ENCODE measurements at places on chromosomes 7 and 10. TPM values are rescaled to one million over a fixed set of nuclear protein-coding genes. Genes with fewer than 3 reads are reported as not detected.

The AZGP1 gene
- total RNA-seq = not detected

The PAX4 gene
- total RNA-seq = not detected

The GRID1 gene
- not detected for total RNA-seq

The ITGA8 gene
- 0.57 TPM for total RNA-seq

The PLXDC2 gene
- total RNA-seq = 1.5 TPM

The SCRN1 gene
- total RNA-seq = 65.4 TPM

The EPDR1 gene
- 1.3 TPM for total RNA-seq

The SLC26A3 gene
- not detected for total RNA-seq

The IMPDH1 gene
- 79.7 TPM for total RNA-seq

The SAP25 gene
- not detected for total RNA-seq

The RNF148 gene
- total RNA-seq = 1.6 TPM

The DLD gene
- 43.4 TPM for total RNA-seq

The HEPACAM2 gene
- total RNA-seq = not detected

The HYAL4 gene
- total RNA-seq = 0.86 TPM

The PRTFDC1 gene
- 10.9 TPM for total RNA-seq

The FAM24B gene
- total RNA-seq = 5.6 TPM

The LDB3 gene
- not detected for total RNA-seq

The CALCR gene
- not detected for total RNA-seq

The CTAGE8 gene
- not detected for total RNA-seq

The SLC26A5 gene
- 0.33 TPM for total RNA-seq

The SSC4D gene
- total RNA-seq = 0.38 TPM

The TMEM176B gene
- not detected for total RNA-seq

The GNGT1 gene
- not detected for total RNA-seq

The ACTL6B gene
- not detected for total RNA-seq

The SPDYE1 gene
- total RNA-seq = not detected

The CCAR1 gene
- total RNA-seq = 53.2 TPM

The IL6 gene
- total RNA-seq = 3.7 TPM

The PPP1R3C gene
- 0.65 TPM for total RNA-seq

The SRRM3 gene
- total RNA-seq = 0.67 TPM

The ADCYAP1R1 gene
- total RNA-seq = 0.19 TPM

The TAS2R41 gene
- total RNA-seq = not detected

The ATP6V0A4 gene
- total RNA-seq = 0.38 TPM

The FERD3L gene
- not detected for total RNA-seq

The MYO3A gene
- not detected for total RNA-seq

The OR2AE1 gene
- 0.57 TPM for total RNA-seq

The CYP26C1 gene
- total RNA-seq = 2.5 TPM

The GPR85 gene
- 2.8 TPM for total RNA-seq

The CPVL gene
- total RNA-seq = not detected

The CCDC172 gene
- not detected for total RNA-seq

The SPDYE16 gene
- not detected for total RNA-seq

The NUTM2D gene
- total RNA-seq = 1.4 TPM

The MALRD1 gene
- not detected for total RNA-seq

The NRAP gene
- not detected for total RNA-seq

The IFIT1 gene
- total RNA-seq = 1.6 TPM

The COX15 gene
- 36.9 TPM for total RNA-seq

The SFTPA1 gene
- not detected for total RNA-seq

The OR2A1 gene
- total RNA-seq = not detected
